ENCODE measurements at places on chromosomes 3 and 15.

- no peak for DNase-seq
These were observed 210.1 kb downstream of the CD47 start for GRCh38 chr3:107880702-107881101.

GRCh38 chr3:151278230-151278629, at the start of gene P2RY14:
TSS of gene P2RY14 (minus strand) at chr3:151278542. CDS start at chr3:151214316, 64,226 bp downstream.
- DNase-seq: no peak

- DNase-seq: no peak
These were observed 283.5 kb upstream of the ROPN1 start for GRCh38 chr3:124275412-124275811.

DNA sequence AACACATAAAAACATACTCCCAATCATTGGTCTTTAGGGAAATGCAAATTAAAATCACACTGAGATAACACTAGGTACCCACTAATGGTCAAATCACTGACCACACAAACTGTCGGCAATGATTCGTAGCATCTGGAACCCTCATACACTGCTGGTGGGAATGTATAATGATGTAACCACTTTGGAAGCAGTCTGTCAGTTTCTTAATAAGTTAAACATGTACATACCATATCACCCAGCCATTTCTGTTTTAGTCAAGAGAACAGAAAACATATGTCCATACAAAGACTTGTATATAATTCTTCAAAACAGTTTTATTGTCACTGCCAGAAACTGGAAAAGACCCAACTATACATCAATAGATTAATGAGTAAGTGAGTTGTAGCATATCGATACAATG, 63.3 kb upstream of the LRRC3B start:
- DNase-seq: no peak

DNA sequence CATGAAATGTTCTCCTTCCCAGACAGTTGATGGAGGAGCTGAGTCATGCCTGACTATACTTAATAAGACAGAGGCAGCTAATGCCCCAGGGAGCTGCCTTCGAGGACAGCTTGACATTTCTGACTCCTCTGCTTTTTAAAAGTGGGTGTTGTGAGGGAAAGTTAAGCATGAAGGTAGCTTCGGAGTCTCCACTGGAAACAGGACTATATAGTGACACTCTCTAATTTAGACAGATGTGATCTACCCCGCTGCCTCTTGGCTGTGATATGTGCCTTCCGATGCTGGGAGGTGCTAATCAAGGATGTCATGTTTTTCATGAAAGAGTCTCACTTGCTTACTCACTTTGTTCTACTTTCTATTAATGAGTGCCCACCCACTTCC, 72.7 kb downstream of the IL1RAP start:
- DNase-seq: no peak

Data from stimulated activated CD8-positive, alpha-beta memory T cell treated with anti-CD3 and anti-CD28 coated beads, Interleukin-7, amount 100 ng/mL, for 1 hour (primary cell).